Lung (tissue), 17 donors: ENCODE measurements at places on chromosomes 4 and X. TPM values are rescaled to one million over a fixed set of nuclear protein-coding genes. Genes with fewer than 3 reads are reported as not detected.

The CT45A3 gene
- total RNA-seq = 0.31 TPM

The IL9R gene
- 0.54 TPM for total RNA-seq

The SPATA4 gene
- total RNA-seq = 3.0 TPM

The NHSL2 gene
- total RNA-seq = 9.9 TPM

The DOCK11 gene
- total RNA-seq = 32.0 TPM

The XAGE2 gene
- total RNA-seq = 1.0 TPM

- H3K4me1 ChIP-seq = peaks cover 21% of the 10 kb centered on the region
- DNase-seq = peak; percentile 46
- H3K27ac ChIP-seq = peak overlapping the region; percentile 98
These were observed 15.4 kb downstream of the UTP3 start for GRCh38 chr4:70703619-70704214.

GRCh38 chrX:46582325-46582724 lies 8.8 kb downstream of the CHST7 start:
- no peaks in the 10 kb centered on the region for H3K27me3 ChIP-seq
- no peak overlapping the region for H3K4me3 ChIP-seq
- H3K4me1 ChIP-seq = peaks cover 22% of the 10 kb centered on the region
- DNase-seq = no peak
- H3K27ac ChIP-seq = no peak overlapping the region
- H3K36me3 ChIP-seq = no peaks in the 10 kb centered on the region

- no peak overlapping the region for H3K27ac ChIP-seq
- H3K36me3 ChIP-seq = no peaks in the 10 kb centered on the region
- no peaks in the 10 kb centered on the region for H3K4me1 ChIP-seq
- no peak for DNase-seq
- no peaks in the 10 kb centered on the region for H3K27me3 ChIP-seq
These were observed 234.6 kb downstream of the AFAP1 start for GRCh38 chr4:7705062-7705461.

DNA sequence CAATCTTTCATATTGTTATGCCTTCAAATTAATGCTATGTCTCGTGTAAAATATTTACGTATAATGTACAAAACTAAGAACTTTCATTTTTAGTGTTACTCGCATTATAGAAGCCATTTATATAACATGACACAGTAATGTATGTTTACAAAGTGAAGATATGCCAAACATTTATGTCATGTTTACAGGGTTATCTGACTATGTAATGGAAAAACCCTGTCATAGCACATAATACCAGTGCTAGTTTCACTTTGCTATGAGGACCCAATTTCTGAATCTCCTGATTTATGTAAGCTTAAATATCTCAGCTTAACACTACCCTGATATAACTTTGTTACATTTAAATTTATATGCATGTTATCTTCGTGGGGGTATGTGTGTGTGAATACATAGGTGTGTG lies 233.1 kb downstream of the FAT4 start:
- peak; percentile 87 for DNase-seq
- H3K4me1 ChIP-seq = no peaks in the 10 kb centered on the region
- H3K27ac ChIP-seq = no peak overlapping the region
- no peaks in the 10 kb centered on the region for H3K36me3 ChIP-seq
- no peaks in the 10 kb centered on the region for H3K27me3 ChIP-seq
- no peak overlapping the region for H3K4me3 ChIP-seq

DNA sequence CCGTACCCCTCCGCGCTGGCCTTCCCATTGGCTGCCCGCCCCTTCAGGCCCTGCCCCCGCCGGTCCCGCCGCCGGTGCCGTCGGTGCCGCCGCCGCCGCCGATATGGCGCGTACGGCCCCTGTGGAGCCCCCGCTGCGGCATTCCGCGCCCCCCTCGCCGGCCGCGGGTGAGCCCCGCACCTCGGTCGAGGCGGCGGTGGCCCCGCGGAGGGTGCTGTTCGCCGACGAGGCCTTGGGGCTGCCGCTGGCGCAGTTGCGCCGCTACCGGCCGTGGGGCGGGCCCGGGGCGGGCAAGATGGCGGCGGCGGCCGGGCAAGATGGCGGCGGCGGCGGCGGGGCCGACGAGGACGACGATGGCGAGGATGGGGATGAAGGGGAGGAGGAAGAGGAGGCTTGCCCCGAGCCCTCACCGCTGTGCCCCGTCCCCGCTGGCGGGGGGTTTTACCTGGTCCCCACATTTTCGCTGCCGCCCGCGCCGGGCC lies at the start of gene PPP1R3F:
Gene PPP1R3F, plus strand, starts transcription at position 27 of the 482 bp plus-strand sequence. Its CDS starts 77 bp downstream, at position 104.
- H3K27ac ChIP-seq = peak within 1 kb of the TSS; percentile 93
- no peak for DNase-seq
- peak within 1 kb of the TSS; percentile 54 for H3K4me3 ChIP-seq
- no peaks in the 10 kb centered on the region for H3K27me3 ChIP-seq
- no peaks in the 10 kb centered on the region for H3K36me3 ChIP-seq
- peaks cover 9% of the 10 kb centered on the region for H3K4me1 ChIP-seq

- no peak for DNase-seq
- no peaks in the 10 kb centered on the region for H3K27me3 ChIP-seq
- H3K4me3 ChIP-seq = no peak overlapping the region
- H3K36me3 ChIP-seq = no peaks in the 10 kb centered on the region
- no peaks in the 10 kb centered on the region for H3K4me1 ChIP-seq
These were observed 72.3 kb upstream of the KIT start for GRCh38 chr4:54585321-54586000.

DNA sequence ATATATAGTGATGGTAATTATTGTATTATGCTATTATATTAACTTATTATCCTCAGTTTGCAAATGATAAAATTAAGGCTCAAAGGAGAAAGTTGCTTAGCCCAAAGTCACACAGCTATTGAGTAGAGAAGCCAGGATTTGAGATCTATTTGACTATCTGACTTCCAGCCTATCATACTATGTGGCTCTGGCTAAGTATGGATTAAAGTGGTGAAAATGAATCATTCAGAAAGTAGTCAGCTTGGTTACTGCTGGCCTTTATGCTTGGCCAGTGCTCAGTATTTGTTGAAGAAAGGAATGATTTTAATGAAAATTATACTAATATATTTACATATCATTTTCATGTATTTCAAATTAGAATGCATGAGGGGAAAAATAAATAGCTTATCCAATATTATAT lies 219.8 kb downstream of the SHROOM3 start:
- no peaks in the 10 kb centered on the region for H3K4me1 ChIP-seq
- no peaks in the 10 kb centered on the region for H3K27me3 ChIP-seq
- no peak for DNase-seq
- H3K27ac ChIP-seq = no peak overlapping the region
- H3K36me3 ChIP-seq = no peaks in the 10 kb centered on the region

- H3K27ac ChIP-seq = no peak overlapping the region
- H3K36me3 ChIP-seq = peaks cover 58% of the 10 kb centered on the region
- DNase-seq = no peak
These were observed 12.5 kb upstream of the UVSSA start for GRCh38 chr4:1334579-1334895.

- H3K36me3 ChIP-seq = no peaks in the 10 kb centered on the region
- H3K27me3 ChIP-seq = peaks cover 13% of the 10 kb centered on the region
- DNase-seq = no peak
- H3K4me1 ChIP-seq = peaks cover 1% of the 10 kb centered on the region
- no peak overlapping the region for H3K27ac ChIP-seq
These were observed 75.4 kb downstream of the SH3KBP1 start for GRCh38 chrX:19811807-19812604.

- no peak overlapping the region for H3K27ac ChIP-seq
- H3K4me3 ChIP-seq = no peak overlapping the region
- DNase-seq = no peak
These were observed 641.6 kb downstream of the ADGRL3 start for GRCh38 chr4:61841714-61842113.

DNA sequence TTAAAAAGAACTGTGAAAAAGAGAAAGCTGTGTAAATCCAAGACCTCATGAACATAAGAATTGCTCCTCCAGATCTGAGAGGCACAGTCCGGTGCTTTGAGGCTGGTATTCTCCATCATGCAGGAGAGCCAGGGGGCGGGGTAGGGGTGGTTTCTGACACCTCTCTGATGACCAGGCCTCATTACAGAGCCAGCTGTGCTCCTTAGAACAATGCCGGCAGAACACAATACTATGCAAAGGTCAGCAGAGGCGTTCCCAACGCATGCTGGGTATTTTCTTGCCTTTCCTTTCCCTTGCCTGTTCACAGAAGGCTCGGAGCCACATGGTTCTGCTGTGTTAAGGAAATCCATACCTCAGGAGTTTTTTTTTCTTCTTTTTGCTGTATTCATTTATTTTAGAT lies 91.2 kb upstream of the SOD3 start:
- H3K4me3 ChIP-seq = no peak overlapping the region
- H3K27ac ChIP-seq = no peak overlapping the region
- H3K36me3 ChIP-seq = no peaks in the 10 kb centered on the region
- DNase-seq = no peak
- no peaks in the 10 kb centered on the region for H3K27me3 ChIP-seq

DNA sequence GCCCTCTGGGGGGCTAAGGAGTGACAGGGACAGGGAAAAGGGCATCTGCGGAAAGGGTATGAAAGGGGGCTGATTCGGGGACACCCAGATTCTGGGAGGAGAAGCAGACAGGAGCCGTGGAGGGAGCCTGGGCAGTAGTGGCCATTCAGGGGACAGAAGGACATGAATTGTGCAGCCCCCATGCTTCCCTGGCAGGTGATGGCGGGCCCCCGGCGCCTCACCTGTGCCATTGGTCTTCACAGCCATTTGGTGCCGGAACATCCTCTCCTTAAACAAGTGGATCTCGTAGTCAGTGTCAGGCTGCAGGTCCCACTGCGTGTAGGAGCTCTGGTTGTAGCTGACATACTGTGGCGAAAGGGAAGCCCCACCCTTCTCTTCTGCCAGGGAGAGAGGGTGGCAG lies 21.9 kb downstream of the L1CAM start:
- H3K36me3 ChIP-seq = no peaks in the 10 kb centered on the region
- no peak overlapping the region for H3K4me3 ChIP-seq
- no peaks in the 10 kb centered on the region for H3K4me1 ChIP-seq
- no peak overlapping the region for H3K27ac ChIP-seq
- DNase-seq = no peak

DNA sequence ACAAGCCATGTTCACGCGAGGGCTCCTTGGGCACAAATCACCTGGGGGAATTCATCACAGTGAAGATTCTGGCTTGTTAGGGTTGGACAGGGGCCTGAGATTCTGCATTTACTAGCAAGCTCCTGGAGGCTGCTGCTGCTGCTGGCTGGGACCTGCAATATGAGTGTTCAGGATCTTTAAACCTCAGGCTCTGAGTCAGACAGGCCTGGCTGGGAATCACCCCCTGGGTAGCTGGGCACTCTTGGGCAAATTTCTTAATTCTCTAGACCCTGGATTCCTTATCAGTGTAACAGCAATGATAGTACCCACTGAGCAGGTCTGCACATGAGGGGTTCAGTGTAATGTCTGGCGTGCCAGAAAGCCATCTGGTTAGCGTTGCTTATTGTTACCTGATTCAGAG lies 101.5 kb downstream of the DHX15 start:
- H3K27ac ChIP-seq = no peak overlapping the region
- no peak overlapping the region for H3K4me3 ChIP-seq
- no peak for DNase-seq
- H3K27me3 ChIP-seq = no peaks in the 10 kb centered on the region
- peaks cover 6% of the 10 kb centered on the region for H3K4me1 ChIP-seq

DNA sequence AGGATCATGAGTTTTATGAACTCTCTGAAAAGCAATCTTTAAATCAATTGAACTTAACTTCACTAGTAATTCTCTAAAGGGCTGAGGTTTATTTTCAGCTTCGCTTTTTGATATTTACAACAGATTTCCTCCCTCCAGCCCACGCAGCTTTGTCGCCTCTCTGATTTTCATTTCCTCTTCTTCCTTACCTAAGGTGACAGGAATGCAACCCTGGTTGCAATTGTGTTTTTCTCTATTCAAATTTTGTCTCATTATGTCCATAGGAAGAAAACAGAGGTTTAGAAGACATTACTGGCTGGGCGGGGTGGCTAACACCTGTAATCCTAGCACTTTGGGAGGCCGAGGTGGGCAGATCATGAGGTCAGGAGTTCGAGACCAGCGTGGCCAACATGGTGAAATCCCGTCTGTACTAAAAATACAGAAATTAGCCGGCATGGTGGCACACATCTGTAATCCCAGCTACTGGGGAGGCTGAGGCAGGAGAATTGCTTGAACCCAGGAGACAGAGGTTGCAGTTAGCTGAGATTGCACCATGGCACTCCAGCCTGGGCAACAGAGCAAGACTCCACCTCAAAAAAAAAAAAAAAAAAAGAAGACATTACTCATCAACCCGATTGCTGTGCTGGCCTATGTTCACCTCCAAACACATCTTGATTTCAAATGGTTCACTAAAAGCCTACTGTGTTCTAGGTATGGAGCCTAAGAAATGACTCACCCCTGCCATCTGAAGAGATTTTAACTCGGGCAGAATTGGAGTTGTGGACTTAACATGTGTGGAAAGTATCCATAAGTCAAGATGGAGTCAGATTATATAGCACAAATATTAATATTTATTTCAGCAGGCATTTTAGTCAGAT lies 36.8 kb downstream of the VSIG4 start:
- no peak overlapping the region for H3K4me3 ChIP-seq
- H3K4me1 ChIP-seq = no peaks in the 10 kb centered on the region
- H3K27ac ChIP-seq = no peak overlapping the region
- H3K27me3 ChIP-seq = no peaks in the 10 kb centered on the region

GRCh38 chr4:40621592-40622512 lies 7.8 kb downstream of the RBM47 start:
- no peaks in the 10 kb centered on the region for H3K36me3 ChIP-seq
- H3K4me3 ChIP-seq = no peak overlapping the region
- H3K4me1 ChIP-seq = peaks cover 3% of the 10 kb centered on the region
- DNase-seq = peak; percentile 88

DNA sequence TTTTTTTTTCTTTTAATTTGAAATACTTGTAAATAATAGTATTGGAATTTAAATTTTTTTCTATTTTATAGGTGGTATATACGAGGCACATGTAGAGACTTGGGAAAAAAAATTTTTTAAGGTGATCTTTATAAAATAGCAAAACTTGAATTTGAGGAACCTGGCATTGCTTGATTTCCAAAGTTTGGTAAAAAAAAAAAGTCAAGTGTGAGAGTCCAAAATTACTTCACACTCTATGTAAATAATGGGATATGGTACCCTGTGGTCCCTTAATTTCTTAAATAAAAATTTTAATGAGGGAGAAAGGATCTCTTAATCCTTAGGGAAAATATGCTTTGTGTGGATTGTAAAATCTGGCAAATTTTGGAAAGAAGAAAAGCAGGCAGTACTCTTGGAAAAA lies 19.0 kb downstream of the SPRY1 start:
- no peak overlapping the region for H3K27ac ChIP-seq
- no peak overlapping the region for H3K4me3 ChIP-seq
- H3K4me1 ChIP-seq = peaks cover 2% of the 10 kb centered on the region
- no peaks in the 10 kb centered on the region for H3K36me3 ChIP-seq
- no peaks in the 10 kb centered on the region for H3K27me3 ChIP-seq
- no peak for DNase-seq
